Femur (tissue), 1 donor: ENCODE measurements at places on chromosomes 7 and 10.

DNA sequence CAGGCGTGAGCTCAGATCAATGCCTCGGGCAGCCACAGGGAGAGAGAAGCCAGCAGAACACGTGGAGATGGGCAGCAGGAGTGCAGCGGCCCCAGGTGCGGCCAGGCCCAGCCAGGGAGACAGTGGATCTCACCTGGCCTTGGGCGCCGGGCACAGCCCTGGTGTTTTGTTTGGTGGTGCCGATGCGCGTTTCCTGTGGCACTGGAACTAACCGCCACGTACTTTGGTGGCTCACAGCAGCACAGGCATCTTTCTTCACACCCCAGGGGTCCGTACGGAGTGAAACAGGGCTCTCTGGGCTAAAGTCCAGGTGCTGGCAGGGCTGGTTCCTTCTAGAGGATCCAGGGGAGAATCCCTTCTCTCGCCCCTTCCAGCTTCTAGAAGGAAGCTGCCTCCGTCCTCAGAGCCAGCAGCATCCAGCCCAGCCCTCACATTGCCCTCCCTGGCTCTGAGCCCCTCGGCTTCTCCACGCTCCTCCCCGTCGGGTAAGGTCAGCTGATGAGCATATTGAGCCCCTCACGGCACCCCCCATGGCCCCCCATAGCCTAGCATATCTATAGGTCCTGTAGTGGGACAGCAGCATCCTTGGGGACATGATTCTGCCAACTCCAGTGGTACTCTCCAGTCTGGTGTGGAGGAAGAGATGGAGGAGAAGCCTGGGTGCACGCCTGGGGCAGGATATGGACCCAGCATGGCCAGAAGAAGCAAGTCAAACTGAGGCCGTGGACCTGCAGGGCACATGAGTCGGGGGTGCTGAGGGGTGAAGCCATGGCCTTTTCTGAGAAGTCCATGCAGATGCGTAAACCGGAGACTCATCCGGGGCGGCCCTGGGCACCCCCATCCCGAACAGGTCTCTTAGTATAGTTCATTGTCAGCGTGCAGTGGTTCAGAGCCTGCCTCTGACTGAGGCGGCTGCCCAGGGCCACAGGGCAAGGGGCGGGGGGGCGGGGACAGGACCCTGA lies 43.4 kb upstream of the PPP2R2D start:
- DNase-seq: no peak

GRCh38 chr10:110010486-110011378 lies 2.9 kb downstream of the ADD3 start:
- no peak for DNase-seq

DNA sequence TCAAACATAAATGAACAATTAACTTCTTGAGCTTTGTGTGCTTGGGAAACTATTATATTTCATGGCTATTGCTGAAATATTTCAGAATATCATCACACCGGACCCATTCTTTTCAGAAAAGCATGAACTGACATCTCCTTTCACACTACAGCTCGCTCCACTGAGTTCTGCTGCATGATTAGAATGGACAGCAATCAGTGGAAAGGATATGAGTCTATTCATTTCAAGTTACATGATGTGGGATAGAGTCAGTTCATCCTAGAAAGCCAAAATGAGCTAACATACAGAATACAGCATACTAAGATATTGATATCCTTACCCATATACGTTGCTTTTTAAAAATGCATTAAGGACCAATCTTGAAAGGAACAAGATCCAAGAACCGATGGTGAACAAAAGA lies 1.1 kb upstream of the FAM53B start:
- no peak for DNase-seq

GRCh38 chr10:126921974-126922525 lies 16.8 kb downstream of the DOCK1 start:
- no peak for DNase-seq

DNA sequence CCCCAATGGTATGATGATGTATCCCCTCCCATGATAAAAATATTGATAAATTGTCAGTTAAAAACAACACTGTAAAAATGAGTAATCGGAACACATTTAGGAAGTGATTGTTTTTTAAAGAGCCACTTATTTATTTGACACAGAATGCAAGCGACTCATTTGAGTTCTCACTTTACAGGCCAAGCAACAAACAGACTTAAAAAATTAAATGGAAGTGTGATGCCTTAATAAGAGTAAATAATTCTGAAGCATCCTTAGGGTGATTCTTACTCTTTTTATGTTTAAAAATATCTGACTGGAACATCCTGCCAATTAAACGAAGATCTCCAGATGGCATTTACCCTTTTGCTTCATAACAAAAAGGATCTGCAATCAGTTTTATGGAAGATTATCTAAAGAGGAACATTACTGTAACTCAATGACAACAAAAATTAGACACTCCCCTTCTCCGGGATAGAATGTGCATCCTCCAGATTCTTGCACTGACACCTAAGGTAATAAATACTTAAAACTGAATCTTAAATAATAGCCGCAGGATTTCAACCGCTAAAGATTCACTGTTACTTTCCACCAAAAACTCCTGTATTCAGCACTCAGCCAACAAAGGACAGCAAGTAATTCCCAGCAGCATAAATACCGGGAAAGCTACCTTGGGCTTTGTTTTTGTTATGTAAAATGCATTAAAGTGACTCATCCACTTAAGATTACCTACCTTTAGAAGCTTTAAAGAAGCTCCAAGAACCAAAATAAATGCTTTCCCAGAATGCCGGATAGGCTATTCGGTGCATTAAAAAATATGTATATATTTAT lies 1.7 kb downstream of the CACNA2D1 start:
- no peak for DNase-seq

DNA sequence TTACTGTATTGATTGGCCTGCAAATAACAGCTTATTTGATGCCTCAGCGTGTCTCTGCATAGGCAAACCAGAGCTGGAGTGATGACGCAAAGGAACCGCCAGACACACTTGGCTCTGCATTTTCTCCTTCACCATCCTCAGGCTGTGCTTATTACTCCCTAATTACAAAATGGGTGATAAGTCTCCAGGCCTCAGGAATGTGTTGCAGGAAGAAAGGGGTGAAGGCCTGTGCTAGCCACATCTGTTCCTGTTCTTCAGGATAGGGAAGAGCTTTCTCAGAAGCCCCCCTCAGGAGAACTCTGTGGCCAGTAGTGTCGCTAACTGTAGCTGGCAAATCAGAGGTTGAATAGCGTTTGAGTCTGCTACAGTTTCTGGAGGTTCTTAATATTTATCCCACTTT lies 5.1 kb downstream of the TDRD1 start:
- no peak for DNase-seq

DNA sequence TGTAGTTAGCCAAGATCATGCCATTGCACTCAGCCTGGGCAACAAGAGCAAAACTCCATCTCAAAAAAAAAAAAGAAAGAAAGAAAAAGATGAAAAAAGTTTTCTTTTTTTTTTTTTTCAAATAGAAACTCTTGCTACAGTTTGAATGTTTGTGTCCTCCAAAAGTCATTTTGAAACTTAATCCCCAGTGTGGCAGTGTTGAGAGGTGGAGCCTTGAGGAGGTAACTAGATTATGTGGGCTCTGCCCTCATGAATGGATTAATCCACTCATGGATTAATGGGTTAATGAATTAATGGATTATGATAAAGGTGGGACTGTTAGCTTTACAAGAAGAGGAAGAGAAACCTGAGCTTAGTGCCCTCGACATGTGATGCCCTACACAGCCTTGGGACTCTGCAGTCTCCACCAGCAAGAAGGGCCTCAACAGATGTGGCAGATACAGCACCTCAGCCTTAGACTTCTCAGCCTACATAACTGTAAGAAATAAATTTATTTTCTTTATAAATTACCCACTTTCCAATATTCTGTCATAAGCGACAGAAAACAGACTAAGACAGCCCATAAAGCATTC lies 25.1 kb downstream of the CPEB3 start:
- no peak for DNase-seq

DNA sequence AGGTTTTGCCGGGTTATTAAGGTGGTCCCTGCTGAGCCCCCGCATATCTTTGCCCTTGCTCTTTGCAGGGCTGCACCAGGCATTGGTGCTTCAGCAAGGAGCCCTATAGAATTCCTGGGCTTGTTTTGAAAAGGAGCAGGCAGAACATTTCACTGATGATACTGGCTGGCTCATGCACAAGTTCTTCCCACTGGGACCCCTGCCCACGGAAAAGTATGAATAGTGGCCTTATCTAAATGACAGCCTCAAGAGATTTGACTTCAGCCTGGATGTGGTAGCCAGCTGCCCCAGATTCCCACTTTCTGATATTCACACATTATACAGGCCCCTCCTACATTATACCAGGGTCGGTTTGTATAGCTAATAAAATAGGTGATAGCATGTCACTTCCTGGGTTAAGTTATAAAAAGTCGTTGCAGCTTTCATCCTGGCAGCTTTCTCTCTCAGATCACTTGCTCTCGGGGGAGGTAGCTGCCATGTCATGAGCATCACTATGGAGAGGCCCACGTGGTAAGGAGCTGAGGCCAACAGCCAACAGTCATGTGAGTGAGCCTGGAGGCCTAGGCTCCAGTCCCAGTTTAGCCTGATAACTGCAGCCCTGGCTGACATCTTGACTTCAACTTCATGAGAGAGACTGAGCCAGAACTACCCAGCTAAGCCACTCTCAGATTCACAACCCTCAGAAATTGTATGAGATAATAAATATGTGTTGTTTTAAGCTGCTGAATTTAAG lies 16.8 kb upstream of the CRTAC1 start:
- no peak for DNase-seq
